ENCODE measurements at places on chromosomes 4 and X.

DNA sequence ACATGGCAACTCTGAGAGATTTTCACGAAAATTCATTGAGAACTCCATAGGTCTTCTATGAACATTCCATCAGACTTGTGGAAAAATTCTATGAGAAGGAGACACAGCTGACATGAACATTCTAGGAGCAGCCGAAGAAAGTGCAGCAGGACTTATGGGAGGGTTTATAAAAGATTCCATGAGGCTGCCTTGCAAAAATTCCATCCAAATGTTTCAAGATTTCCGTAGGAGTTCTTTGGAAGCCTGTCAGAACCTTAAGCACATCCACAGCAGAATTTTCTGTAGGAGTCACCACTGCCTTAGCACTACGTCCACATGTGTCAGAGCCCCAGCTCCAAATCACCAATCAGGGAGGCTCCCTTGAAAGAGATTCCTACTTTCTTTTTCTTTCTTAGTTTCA is 67.0 kb upstream of the MSX1 start:
- DNase-seq = no peak

- DNase-seq = no peak
Measured at GRCh38 chrX:114071412-114071811, 512.5 kb upstream of the HTR2C start.

- DNase-seq = no peak
Measured at GRCh38 chr4:152352215-152352614, 183.7 kb downstream of the FBXW7 start.

DNA sequence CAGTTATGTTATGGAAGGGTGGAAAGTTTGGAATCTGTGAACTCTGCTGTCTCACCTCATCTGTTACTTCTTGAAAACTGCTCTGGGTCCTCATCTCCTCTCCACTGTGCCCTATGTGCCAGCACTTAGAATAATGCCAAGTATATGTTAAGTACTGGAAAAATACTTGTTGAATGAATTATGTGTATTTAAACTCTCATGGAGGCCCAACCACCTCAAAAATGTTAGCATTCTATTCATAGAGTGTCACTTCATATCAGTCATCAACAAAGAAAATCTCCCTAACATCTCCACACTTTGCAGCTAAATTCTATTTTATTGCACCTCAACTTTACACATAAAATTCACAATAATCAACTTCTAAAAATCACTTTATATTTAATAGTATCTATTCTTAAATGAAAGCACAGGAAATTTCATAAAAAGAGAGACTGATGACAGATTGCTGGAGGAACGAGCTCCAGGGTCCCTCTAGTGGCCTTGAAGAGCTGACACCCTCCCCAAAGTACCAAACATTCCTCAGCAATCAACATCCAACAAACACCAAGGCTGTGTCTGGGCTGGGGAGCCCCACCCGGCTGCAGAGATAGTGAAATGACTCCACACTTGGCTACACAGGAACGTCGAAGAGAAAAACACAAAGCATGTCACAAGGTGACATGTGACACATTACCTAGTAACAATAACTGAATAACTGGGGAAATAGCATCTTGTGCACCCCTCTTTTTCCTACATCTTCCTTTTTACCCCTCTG is 45.8 kb downstream of the SLC39A8 start:
- DNase-seq = no peak

DNA sequence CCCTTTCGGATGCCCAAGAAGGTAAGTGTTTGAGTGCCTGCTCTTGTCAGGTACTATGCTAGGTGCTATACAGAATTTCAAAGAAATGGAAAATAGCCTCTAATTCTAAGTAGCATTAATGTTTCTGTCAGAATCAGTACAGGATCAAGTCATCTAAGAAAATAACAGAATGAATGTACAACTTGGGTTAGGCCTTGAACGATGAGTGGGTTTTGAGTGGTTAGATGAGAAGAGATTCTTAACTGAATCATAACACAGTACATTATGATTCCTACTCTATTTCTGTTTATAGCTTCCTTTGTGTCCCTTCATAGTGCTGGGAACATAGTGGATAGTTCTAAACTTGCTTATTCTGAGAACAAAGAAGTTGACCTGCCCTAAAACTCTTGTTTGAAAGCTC is 253.9 kb downstream of the GLUD2 start:
- no peak for DNase-seq

- DNase-seq = no peak
Measured at GRCh38 chr4:48343035-48343434, 1.7 kb downstream of the SLAIN2 start.

GRCh38 chrX:71103110-71103983 is 3.2 kb downstream of the CXorf65 start:
- no peak for DNase-seq

- no peak for DNase-seq
Measured at GRCh38 chr4:114495471-114495928, 103.1 kb upstream of the UGT8 start.

DNA sequence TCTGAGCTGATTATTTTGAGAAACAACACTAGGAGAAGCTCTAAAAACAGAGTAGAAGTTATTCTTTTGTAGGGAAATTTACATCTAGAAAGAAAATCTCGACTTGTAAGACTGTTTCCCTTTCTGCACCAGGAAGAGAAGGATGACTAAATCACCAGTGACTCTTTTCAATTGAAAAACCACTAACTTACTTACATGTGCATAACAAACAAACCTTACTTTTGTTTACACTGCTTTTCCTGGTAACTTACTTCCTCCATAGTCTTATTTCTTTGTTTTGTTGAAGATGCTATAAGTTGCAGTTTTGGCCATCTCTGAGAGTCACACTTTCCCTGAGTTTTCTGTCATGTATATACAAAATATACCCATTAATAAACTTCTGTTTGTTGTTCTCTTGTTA is 293.6 kb upstream of the FAT4 start:
- no peak for DNase-seq

GRCh38 chr4:77525538-77525937 is 80.1 kb upstream of the CXCL13 start:
- DNase-seq = no peak

- no peak for DNase-seq
Measured at GRCh38 chrX:119647552-119648420, 41.6 kb upstream of the NKRF start.

GRCh38 chrX:83916525-83916924 is 55.6 kb downstream of the CYLC1 start:
- no peak for DNase-seq

- no peak for DNase-seq
Measured at GRCh38 chr4:149645790-149646189, 169.9 kb downstream of the IQCM start.

DNA sequence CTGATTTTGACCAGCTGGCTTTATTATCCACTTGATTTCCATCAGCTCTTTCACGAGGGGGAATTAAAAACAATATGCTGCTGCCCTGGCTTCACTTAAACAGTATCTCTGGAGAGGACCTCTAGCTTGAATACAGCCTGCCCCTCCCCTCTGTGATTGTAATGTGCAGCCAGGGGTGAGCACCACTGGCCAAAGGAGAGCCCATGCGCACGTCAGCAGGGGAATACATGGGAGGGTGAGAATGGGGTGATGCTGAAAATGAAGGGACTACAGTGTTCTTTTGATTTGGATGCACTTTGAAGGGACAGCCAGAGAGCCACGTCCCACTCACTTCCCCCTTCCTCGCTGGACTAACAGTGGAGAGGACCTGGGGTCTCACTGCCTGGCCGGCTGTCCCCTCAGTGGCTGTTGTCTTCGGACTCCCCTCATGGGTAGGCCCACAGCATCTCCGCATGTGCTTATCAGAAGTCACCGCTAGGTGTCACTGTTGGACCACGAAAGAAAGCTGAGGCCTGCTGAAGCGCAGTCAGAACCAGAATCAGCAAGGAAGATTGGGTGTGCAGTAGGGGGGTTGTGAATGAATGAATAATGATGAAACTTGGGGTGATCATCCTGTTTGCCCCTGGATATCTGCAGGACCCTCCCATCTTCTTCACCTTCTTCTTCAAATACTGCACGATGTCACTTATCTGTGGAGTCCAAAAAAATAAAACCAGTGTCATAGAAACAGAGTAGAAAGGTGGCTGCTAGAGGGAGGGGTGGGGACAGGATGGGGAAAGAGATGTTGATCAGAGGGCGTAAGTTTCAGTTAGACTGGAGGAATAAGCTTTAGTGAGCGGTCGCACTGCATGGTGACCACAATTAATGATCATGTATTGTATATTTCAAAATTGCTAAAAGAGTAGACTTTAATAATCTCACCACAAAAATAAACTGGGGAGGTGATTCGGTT is 32.8 kb downstream of the CLCN4 start:
- DNase-seq = no peak

DNA sequence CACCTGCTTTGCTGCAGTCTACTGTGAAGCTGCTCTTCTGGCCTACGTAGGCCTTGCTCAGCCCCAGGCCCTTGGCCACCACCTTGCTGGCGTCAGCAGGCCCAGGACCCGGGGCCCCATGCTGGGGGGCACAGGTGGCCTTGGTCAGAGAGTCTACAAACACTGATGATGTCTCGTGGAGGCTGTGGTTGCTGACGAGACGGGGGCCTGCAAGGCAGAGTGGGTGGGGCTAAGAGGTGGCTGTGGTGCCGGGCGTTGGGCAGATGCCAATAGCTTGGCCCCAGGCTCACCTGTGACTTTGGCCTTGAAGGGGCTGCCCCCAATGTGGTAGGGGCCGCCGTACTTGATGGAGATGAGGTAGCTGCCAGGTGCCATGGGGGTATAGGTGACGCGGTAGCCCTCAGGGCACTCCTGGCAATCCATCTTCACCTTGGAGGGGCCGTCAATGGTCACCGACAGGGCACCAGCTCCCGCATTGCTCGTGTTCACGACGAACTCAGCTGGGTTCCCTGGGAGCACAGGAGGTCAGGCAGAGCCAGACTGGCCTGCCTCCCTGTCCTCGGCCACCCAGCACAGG is 25.0 kb downstream of the FLNA start:
- no peak for DNase-seq

DNA sequence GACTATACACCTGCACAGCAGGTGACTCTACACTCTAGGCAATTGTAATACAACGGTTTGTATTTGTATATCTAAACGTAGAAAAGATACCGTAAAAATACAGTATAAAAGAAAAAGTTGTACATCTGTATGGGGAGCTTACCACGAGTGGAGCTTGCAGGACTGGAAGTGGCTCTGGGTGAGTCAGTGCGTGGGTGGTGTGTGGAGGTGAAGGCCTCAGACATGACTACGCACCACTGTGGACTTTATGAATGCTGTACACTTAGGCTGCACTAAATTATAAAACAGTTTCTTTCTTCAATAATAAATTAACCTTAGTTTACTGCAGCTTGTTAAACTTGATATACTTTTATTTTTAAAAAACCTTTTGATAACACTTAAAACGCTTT is 85.0 kb upstream of the FAT1 start:
- DNase-seq = no peak

DNA sequence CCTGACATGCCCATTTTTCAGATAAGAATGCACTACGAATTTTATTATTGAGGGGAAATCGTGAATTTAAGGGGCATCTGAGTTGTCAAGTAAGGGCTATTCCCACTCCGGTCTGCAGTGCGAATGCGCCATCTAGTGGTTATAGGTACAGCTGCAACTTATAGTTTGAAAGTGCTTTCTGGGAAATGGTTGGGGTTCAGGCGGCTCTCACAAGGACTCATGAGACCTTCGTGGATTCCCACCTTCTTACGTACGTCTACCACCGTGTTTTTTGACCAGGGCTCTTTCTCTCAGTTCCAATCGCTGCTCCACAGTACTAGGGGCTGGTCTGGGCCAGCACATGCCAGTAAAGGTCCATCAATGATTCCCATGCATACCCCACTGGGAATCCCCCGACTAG is 12.3 kb downstream of the MSL3 start:
- DNase-seq = no peak

DNA sequence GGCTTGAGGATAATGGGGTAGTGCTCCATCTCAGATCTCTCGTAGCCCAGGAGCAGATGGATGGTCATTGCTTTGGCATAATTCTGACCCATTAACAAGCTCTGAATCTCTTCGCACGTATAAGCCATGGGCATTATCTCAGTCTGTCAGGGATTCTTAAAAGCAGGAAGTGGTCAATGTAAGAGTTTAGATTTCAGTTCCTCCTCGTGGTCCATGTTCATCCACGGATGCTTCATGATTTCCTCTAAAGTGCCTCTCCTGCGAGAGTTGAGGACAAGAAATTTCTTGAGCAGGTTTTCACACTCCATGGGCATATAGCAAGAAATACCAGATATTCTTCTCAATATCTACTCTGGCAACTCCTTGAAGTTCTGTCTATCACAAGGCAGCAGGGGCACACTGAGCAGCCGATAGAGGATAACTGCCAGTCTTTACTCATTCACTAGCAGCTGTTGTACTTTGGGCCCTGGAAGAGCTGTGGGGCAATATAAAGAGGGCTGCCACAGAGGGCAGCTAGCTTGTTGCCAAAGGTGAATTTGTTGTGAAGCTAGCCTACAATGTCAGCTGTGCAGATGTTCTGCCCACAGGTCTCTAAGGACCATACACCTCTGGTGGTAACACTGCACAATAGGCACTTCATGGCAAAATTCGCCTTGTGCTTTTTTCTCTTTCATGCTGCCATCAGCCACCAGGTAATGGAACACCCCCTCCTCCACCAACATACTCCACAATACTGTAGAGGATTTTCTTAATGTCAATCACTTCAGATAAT is 52.0 kb upstream of the WDR17 start:
- DNase-seq = no peak

GRCh38 chr4:100790836-100791615 is 273.2 kb upstream of the EMCN start:
- no peak for DNase-seq

DNA sequence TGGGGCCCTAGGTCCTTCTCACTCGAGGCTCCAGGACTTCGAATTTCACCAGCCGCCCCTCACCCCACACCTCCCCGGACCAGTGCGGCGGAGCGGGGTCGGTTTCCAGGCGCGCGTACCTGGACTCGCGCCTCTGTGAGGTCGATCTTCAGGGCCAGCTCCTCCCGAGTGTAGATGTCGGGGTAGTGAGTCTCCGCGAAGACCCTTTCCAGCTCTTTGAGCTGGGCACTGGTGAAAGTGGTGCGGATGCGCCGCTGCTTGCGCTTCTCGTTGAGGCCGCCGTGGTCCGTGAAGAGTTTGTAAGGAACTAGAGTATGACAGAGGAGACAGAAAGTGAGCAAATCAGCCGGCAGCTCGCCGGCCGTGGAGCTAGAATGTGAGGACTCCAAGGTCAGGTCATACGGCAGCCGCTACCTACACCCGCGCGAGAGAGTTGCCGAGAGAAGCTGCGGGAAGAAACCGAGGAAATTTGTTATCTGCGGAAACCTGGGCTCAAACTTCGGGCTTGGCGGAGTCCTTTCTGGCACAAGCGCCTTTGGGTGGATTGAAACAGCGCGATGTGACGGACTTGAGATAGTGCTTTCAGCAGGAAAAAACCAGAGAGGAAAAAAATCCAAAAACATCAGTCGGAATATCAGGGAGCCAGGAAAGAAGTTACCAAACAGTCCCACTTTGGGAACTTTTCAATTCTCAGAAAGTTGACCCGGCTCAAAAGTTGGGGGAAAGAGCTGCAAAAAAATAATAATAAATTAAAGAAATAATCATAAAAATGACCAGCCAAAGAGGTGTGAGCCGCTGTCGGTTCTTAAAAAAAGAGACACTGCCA is 1.1 kb downstream of the PHOX2B start:
- no peak for DNase-seq

All from LNCaP clone FGC (cell line).